ENCODE measurements at places on chromosomes 3 and 15.
A peak's percentile ranks its signal among the peaks of the same experiment; 100 is the strongest.

GRCh38 chr3:113117511-113118234 lies 93.7 kb upstream of the BOC start:
- DNase-seq, result peak; percentile 32

DNA sequence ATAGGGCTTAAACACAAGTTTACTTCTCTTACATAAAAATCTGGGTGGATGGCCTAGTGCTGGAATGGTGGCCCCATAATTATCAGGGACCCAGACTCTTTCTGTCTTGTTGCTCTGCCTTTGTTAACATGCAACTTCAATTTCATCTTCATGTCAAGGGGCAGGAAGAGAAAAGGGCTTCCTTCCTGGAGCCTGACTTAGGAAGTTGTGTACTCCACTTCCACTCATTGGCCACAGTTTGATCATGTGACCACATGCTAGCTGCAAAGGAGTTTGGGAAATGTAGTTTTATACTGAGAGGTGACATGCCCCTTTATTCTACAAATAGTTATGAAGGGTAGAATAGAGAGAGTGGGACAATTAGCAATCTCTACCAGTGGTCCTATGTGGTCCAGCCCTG lies 39.3 kb downstream of the RHCG start:
- peak; percentile 71 for DNase-seq

DNA sequence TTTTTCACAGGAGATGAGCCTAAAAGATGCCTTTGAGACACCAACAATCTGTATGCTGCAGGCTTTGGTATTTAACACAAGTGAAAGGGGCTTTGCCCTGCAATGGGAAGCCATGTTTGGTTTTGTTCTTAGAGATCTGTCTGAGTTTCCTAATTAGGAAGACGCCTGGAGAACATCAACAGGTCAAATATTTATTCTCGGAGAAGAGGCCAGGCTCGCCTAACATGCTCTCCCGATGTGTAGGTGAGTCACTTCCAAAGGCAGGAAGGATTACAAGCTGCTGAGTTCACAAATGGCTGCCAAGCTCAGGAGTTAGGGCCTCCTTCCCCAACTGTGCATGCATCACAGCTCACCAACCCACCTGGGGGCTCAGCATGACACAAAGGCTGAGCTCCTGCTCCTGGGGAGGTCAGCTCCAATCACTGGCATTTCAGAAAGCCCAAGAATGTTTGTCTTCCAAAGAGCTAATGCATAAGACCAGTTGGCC lies 119.5 kb upstream of the PRICKLE2 start:
- DNase-seq, result peak; percentile 44

DNA sequence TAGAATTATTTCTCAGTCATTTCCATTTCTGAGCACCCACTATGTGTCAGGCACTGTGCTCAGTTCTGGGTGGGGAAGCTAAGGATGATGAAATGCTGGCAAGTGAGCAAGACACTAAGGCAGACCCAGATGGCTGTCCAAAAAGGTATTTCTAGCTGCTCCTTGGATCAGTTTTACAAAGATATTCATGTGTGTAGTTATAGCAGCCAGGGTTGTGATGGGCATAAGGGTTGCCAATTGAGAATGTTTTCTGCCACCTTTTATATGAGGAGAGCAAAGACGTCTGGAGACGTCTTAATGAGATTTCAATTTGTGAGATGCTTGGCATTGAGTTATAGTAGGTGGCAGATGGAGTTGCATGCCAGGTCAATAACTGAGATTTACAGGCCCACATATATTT lies 197.1 kb upstream of the RASGRP1 start:
- DNase-seq, result no peak

DNA sequence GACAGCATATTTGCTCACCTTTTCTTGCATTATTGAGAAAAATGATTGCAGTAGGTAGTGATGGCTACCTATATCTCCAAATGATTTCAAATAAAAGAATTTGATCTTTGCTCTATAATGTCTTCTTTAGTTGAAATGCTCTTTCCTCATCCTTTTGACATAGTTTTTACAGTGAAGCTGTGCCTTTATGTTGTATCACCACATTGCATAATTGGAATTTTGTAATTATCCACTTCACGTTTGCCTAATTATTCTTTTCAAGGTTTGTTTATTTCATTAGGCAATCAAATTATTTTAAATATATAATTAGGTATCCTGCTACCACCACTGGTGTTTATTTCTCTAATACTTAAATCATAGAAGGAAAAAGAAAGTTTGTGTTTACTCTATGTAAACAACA lies 21.3 kb upstream of the P2RY13 start:
- no peak for DNase-seq

GRCh38 chr3:16803019-16803418 lies 81.7 kb upstream of the PLCL2 start:
- no peak for DNase-seq

DNA sequence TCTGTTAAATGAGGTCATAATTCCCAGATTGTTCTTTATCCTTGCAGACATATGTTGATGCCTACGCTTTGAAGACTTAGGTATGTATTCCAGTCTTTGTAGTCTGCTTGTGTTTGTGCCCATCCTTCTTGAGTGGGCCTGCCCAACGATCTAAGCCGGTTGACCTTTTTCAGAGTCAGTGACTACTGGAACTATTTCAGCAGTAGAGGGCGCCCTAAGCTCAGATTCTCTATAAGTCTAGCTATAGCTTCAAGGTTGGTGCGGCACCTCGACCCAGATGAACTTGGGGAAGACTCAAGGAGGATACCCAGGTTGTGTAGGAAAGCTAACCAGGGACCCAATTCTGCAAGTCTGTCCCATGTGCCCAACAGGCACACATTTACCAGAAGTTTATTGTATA lies 228.8 kb upstream of the PPP2R3A start:
- DNase-seq, result no peak

DNA sequence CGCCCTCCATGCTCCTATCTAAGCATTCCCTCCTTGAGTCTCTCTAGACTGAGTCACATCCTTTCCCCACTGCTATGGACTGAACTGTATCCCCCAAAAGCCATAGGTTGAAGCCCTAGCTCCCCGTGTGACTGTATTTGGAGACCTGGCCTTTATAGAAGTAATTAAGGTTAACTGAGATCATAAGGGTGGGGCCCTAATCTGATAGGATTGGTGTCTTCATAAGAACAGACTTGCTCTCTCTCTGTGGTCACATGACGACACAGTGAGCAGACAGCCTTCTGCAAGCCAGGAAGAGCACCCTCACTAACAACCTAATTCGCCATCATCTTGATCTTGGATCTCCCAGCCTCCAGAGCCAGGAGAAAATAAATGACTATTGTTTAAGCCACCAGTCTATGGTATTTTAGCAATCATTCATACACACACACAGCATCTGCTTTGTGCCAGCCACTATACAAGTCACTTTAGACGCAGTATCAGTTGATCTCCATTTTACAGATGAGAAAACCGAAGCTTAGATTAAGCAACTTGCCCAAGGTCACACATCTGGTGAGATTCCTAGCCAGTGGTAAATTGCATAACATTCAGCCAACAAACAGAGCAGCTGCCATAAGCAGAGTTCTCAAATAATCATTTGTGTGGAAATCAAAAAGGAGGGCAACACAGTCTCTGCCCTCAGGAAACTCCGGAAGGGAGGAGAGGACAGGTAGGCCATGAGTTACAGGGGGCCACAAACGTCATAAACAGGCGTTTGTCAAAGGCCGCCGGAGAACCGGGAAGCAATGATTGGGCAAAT lies 66.3 kb upstream of the HES1 start:
- no peak for DNase-seq

GRCh38 chr3:113906568-113907140 lies 41.2 kb upstream of the ZDHHC23 start:
- DNase-seq, result no peak

GRCh38 chr3:168249205-168249549 lies 153.5 kb upstream of the GOLIM4 start:
- DNase-seq, result no peak

GRCh38 chr3:37673401-37673800 lies 188.3 kb upstream of the CTDSPL start:
- DNase-seq, result no peak

- DNase-seq, result no peak
Observed at GRCh38 chr3:29503314-29503713, 222.4 kb downstream of the RBMS3 start.

GRCh38 chr15:78058401-78058935 lies 19.0 kb downstream of the TBC1D2B start:
- no peak for DNase-seq

DNA sequence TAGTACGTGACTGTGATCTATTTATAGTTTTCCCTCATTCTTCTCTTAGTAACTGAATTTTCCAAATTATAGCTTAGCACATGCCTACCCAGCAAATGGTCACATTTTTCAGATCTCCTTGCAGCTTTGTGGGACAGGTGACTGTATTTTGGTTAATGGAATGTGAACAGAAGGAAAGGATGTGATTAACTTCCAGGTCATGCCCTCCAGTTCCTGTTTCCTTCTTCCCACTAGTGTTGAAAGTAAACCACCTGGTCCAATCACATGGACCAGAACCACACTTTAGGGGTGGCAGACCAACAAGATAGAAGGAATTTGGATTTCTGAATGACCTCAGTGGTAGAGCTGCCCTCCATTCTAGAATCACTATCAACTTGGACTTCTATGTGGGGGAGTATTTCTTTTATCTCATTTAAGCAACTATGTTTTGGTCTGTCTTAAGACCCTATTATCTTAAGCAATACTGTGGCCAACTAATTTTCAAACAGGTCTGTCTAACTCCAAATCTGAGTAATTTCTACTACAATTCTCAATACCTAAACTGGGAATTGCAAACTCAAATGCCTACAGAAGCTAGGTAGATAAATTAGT lies 76.0 kb upstream of the TSC22D2 start:
- no peak for DNase-seq

GRCh38 chr3:180467177-180467576 lies 134.8 kb upstream of the TTC14 start:
- no peak for DNase-seq

- no peak for DNase-seq
Observed at GRCh38 chr3:79074558-79074957, 693.2 kb downstream of the ROBO1 start.

DNA sequence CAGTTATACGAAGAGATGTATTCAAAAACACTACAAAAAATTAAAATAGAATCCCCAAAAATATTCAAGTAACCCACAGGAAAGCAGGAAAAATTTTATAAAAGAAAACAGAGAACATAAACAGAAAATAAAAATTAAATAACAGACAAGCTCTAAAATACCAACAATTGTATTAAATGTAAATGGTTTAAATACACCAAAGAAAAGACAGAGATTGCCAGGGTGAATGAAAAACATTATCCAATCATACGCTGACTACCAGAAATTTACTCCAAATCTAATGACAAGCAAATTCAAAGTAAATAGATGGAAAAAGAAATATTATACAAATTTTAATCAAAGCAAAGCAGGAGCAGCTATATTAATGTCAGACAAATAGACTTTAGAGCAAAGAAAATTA lies 103.6 kb downstream of the BOC start:
- DNase-seq, result no peak

- DNase-seq, result peak; percentile 82
Observed at GRCh38 chr15:83288381-83288801, 3.9 kb upstream of the BNC1 start.

DNA sequence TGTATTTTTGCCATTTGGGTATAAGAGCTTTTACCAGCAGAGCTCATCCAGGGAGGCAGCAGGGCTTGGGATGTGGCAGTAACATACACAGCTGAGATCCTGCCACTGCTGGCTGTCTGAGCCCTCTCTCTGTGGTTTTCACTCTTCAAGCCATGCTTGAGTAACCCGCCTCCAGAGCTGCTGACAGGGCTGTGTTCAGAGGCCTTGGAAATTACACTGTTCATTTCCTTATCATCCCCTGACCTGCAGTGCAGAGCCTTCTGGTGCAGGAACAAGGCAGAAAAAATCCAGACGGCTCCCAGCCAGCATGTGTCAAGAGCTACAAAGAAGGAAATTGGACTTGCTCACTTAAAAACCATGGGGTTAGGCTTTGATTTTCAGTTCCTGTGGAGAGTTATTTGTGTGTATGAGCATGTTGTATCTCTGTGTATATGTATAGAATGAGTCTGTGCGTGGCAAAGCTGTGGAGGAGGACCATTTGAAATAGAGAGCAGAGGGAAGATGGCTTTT lies 47.0 kb downstream of the ZNF609 start:
- no peak for DNase-seq

DNA sequence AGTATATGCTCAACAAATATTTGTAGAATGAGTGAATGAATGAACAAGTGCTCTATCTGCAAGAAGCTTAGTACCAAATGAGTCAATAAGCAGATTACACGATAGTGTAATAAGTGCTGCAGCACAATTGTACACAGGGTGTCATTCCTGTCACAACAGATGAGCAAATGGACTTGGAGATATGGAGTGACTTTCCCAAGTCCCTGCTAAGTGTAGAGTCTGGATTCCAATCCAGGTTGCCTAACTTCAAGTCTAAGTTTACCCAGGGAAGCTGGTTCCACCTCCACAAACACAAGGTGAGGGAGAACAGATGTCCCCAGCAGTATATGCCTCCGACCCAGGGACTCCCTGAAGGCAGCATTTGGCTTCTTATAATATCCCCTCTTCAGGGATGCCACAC lies 77.7 kb upstream of the RAD18 start:
- DNase-seq, result no peak

- DNase-seq, result no peak
Observed at GRCh38 chr3:50266017-50266416, 2.9 kb upstream of the SEMA3B start.

DNA sequence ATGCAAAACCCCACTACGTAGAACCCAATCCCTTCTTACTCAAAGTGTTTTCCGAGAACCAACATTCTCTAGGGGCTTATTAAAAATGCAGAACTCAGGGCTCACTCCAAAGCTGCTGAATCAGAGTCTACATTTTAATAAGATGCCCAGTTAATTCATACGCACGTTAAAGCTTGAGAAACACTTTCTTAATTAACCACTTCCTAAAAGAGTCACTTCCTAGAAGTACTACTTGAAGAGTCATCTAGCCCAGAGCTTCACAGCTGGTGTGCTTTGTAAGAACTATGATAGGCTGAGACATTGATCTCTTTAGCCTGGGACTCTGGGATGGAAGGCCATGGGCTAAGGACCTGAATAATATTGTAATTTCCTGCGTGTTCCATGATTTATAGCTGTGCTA lies 9.0 kb downstream of the COL6A5 start:
- no peak for DNase-seq

DNA sequence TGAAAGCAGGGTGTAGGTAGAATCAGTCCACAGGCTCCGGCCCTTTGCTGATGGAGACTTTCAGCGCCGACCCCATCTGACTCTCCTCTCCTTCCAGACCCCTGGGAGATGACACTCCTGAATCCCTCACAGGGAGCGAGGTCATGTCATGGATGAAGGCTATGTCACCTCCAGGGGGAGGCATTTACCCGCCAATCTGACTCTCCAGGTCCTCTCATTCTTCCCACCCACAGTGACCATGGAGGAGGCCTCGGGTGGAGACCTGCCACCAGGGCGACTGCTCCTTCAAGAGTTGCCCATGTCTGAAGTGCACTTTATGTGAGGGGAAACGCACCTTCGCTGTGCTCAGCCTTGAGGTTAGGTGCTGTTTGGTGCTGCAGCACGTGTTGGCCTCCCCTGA lies 112.7 kb downstream of the KLF13 start:
- DNase-seq, result peak; percentile 30
